HFFc6 (cell line): ENCODE measurements at places on chromosomes 1 and 21.

DNA sequence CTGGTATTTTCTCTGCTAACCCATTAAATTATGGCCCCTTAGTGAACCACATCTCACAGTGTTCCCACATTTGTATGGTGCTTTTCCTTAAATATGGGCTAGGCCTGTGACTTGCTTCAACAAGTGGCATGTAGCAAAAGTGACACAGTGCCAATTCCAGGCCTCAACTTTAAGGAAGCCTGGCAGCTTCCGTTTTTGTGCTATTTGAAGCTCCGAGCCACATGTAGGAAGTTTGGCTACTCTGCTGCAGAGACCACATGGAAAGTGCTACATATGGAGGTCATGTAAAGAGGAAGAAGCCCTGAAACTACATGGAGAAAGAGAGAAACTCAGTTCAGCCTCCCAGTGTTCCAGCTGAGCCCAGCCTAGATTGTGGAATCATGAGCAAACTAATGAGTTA, 28.5 kb upstream of the DR1 start:
- no peak for DNase-seq

DNA sequence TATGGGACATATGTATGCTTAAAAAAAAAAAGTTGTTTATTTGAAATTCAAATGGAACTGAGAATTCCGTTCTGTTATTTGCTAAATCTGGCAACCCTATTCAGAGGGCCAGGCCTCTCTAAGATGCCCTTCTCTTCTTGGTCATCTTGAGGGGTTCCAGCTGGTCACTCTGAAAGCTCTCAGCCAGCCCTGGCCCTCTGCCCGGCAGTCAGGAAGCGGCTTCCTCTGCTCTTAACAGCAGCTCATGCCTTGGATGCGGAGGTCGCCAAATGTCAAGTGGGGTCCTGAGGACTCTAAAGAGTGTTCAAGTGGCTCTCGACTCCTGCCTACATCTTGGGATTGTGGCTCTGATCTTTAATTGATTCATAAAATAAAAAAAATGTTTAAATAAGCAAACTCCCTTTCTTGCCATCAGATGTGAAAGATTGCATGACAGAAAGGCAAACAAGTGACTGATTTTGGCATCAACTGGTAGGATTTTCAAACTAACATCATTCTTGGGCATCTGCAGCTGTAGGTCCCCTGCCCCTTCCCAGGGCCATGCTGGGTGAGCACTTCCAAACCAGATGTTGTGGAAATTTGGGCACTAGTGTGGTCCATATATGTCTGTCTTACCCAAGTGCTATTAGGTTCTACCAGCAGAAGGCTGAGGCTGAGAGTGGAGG, 130.8 kb downstream of the PRDM2 start:
- no peak for DNase-seq

DNA sequence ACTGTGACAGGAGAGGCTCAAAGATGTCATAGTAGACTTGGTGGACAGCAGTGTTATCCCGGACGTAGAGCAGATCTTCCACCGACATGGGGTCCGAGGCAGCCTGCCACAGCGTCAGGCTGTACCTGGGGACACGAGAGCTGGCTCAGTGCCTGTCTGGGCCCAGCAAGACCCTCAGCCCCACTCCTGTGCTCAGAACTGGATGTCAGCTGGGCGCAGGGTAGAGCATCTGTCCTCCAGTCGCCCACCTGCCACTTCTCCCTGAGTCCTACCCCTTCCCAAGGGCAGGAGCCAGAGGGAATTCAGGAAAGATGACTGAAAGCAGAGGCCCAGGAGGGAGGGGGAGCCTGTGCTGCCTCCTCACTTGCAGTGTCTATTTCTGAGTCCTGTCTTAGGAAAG, 11.7 kb downstream of the FAM151A start:
- DNase-seq = no peak

GRCh38 chr1:173573596-173573995, 29.3 kb downstream of the SLC9C2 start:
- no peak for DNase-seq

DNA sequence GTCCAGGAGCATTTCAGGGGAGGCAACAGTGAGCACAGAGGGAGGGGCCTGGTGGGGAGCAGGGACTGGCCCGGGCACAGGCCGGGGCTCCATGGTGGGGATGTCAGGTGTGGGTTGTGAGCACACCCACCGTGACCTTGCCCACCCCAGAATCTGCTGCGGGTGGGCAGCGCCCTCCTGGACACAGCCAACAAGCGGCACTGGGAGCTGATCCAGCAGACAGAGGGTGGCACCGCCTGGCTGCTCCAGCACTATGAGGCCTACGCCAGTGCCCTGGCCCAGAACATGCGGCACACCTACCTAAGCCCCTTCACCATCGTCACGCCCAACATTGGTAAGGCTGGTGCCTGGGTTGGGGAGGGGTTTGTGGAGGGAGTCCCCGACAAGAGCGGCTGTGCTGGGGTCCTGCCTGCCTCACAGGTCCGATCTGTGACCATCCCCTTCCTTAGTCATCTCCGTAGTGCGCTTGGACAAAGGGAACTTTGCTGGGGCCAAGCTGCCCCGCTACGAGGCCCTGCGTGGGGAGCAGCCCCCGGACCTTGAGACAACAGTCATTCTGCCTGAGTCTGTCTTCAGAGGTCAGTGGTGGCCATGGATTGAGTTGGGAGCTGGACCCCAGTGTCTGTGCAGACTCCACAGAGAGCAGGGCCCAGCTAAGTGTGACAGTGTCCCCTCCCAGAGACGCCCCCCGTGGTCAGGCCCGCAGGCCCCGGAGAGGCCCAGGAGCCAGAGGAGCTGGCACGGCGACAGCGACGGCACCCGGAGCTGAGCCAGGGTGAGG, 14.3 kb downstream of the PSRC1 start:
- DNase-seq = no peak
